Activated CD4-positive, alpha-beta memory T cell treated with anti-CD3 and anti-CD28 coated beads, Interleukin-2, amount 10 ng/mL, durations not matched to agents 7 days and 5 days (primary cell): ENCODE measurements at places on chromosomes 6 and 20.

GRCh38 chr6:47722194-47722593 lies 23.8 kb downstream of the ADGRF4 start:
- DNase-seq, result no peak

GRCh38 chr6:45212976-45213375 lies 115.2 kb upstream of the RUNX2 start:
- no peak for DNase-seq

- DNase-seq, result no peak
Measured at GRCh38 chr20:9207253-9207652, 138.4 kb downstream of the PLCB4 start.

GRCh38 chr20:38094373-38094891 lies 60.9 kb downstream of the RPRD1B start:
- DNase-seq, result peak; percentile 53

DNA sequence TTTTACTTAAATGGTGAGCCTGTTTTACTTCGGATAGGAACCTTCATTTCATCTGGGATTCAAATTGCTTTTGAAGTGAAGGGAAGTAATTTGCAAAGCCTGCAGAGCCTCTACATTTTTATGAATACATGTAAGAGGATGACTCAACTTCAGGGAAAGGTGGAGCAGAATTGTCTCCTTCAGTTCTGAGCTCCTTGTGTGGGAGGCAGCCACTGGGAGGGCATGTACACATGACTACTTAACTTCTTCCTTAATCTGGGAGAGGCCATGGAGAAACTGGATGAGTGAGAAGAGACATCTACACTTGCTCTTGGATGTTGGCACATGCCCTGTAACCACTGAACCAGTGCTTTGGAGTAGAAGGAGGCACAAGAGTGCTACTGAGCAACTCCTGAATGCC lies 145.1 kb upstream of the NRSN1 start:
- DNase-seq, result no peak

- no peak for DNase-seq
Measured at GRCh38 chr20:46121184-46121930, 3.2 kb downstream of the CD40 start.

- no peak for DNase-seq
Measured at GRCh38 chr6:14921878-14922671, 323.8 kb upstream of the JARID2 start.

GRCh38 chr6:7691021-7691420 lies 34.9 kb upstream of the BMP6 start:
- no peak for DNase-seq

GRCh38 chr6:100775667-100776066 lies 105.5 kb downstream of the ASCC3 start:
- DNase-seq, result no peak

GRCh38 chr20:64205611-64206026 lies 41.4 kb downstream of the MYT1 start:
- DNase-seq, result no peak

DNA sequence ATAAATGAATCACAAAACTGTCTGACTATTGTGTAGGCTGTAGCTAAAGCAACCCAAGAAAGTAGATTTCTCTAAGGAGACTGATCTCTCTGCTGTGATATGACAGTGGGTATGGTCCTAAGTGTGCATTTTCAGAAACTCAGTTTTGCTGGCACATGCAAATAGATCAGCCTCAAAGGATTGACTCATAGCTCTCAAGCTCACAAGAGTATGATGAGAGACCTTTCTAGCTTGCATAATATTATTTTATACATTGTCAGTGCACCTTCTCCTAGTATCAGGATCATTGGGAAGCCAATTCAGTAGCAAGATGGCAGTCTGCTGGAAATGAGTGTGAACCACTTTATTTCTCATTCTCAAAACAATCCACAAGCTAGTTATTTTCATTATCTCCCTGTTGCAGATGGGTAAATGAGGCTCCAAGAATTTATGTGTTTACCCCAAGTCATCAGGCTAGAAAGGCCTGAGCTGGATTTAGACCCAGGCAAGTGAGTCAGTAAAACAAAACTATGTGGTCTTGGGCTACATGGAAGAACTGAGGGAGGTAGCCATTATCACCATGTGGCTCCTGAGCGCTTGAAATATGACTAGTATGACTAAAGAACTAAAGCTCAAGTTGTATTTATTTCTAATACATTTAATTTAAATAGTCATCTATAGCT lies 27.9 kb upstream of the PLCB4 start:
- DNase-seq, result no peak

- DNase-seq, result no peak
Measured at GRCh38 chr6:12271997-12272396, 18.2 kb upstream of the EDN1 start.

- DNase-seq, result no peak
Measured at GRCh38 chr6:136546331-136546730, 3.9 kb downstream of the MAP7 start.

GRCh38 chr6:30684386-30685156 lies 1.9 kb downstream of the PPP1R18 start:
- peak; percentile 76 for DNase-seq
